NCI-H1694 (cell line): ENCODE measurements at places on chromosomes 11 and 22.

DNA sequence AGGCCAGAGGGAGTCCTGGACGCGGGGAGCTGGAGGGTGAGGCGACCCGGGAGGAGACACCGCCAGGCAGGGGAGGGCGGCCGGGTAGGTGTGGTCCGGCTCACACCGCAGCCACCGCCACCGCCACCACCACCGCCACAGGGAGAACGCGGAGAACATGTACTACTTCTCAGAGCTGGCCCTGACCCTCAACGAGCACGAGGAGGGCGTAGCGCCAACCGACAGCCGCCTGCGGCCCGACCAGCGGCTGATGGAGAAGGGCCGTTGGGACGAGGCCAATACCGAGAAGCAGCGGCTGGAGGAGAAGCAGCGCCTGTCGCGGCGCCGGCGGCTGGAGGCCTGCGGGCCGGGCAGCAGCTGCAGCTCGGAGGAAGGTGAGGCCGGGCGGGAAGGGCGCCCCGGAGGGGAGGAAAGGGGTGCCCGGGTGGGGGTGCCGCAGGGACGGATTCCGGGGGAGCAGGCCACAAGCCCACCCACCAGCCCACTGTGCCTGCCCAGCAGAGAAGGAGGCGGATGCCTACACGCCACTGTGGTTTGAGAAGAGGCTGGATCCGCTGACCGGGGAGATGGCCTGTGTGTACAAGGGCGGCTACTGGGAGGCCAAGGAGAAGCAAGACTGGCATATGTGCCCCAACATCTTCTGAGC lies 62.8 kb downstream of the MORC2 start:
- DNase-seq, result no peak

DNA sequence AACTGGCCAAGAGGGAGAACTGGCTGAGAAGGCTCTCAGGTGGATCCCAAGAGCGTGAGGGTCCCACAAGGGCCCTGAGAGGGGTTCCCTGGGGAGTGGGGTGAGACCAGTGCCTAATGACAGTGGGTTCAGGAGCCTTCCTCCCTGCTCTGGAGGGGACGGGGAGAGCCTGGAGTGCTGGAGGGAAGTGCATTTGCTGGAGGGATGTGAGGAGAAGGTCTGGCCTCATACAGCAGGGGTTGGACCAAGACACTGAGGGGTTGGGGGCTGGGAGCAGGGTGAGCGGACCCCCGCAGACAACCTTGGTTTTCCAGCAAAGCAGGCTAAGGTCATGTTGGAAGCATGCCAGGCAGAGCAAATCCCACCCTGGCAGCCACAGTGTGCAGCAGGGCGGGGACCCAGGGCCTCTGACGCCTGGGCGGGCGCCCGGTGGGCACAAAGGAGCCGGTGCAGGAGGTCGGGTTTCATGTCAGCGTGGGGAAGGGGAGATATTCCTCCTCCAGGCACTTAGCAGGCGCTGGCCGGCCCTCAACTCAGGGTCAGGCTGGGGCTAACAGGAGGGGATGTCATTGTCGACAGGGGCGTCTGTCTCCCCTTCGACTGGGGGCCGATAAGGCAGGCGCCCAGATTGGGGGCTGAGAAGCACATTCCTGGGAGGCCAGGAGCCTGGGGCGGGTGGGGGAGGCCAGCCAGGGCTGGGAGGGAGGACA lies 3.1 kb upstream of the DERL3 start:
- no peak for DNase-seq

DNA sequence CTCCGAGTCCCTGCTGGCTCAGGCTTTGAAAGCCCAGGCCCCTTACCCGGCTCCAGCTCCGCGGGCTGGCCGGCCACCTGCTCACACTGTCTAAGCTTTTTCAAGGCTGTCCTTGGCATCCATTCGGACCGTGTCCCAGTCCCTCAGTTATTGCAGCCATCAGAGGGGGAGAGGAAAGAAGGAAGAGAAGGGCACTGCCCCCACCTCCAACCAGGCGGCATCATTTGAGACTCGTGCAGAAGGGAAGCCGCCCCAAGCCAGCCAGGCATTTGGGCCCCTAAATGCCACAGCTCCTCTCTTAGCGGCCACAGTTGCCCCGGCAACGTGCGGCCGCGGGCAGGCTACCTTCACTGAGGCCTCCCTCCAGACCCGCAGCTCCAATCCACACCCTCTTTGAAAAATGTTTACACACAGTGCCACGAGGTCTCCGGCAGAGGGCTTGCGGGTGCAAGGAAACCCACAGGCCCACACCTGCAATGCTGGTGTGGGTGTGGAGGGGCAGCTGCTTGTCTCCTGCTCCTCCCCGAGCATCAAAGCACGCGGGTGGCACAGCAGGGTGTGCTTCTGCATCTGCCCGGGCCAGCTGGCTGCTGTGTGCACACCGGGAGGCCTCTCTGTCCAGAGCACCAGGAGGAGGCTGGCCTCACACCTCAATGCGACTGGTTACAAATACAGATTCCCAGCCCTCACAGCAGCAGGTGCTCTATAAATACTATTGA lies 124.4 kb downstream of the CTTN start:
- no peak for DNase-seq

DNA sequence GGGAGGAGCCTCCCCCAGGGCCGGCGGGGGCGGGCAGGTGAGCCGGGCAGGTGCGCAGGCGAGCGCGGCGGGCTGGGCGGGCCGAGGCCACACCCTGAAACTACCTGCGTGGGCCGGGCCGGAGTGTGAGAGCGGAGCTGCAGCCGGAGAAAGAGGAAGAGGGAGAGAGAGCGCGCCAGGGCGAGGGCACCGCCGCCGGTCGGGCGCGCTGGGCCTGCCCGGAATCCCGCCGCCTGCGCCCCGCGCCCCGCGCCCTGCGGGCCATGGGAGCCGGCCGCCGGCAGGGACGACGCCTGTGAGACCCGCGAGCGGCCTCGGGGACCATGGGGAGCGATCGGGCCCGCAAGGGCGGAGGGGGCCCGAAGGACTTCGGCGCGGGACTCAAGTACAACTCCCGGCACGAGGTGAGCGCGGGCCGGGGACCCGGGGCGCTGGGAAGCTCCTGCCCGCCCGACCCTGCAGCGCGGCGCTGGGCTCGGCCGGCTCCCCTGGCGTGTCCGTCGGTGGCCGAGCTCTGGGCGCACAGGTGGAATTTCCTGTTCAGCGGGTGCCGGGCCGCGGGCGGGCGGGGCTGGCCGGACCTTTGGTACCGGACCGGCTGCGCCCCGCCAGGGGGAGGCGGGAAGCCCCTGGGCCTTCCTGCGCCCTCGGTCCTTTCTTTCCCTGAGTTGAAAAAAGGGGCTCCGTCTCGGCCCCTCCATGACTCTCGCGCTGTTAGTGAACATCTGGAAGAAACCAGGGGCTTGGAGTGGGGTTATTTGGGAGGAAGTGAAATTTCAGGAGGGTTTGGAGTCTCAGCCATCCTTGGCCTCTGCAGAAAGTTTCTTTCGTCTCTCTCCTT lies at the start of gene ST14:
Gene ST14 (plus strand): TSS at position 126 of the 841 bp plus-strand sequence. CDS start 198 bp downstream, at position 324.
- no peak for DNase-seq

- DNase-seq, result no peak
Measured at GRCh38 chr11:24748261-24748660, 251.4 kb downstream of the LUZP2 start.

- no peak for DNase-seq
Measured at GRCh38 chr11:128884703-128885338, 6.3 kb upstream of the KCNJ5 start.

- DNase-seq, result no peak
Measured at GRCh38 chr11:114496915-114497314, 57.6 kb downstream of the REXO2 start.

DNA sequence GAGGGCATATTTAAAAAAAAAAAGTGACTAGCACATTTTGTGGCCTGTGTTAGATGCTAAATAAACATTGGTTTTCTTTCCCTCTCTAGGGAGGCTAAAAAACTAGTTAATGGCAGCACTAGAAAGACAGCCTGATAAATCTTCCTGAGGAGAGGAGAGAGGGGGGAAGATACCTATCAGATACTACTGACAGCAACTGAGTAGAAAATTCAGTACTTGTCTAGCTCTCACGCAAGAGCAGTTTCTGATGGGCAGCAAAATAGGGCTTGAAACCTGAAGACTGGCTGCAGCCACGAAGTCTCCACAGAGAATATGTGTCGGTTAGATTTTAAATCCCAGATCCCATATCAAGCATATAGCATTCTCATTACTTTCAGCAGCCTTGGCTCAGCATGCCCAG lies 388.2 kb downstream of the KCNA4 start:
- no peak for DNase-seq

- DNase-seq, result no peak
Measured at GRCh38 chr11:87179621-87180020, 141.9 kb downstream of the TMEM135 start.
